WTC11 (cell line): ENCODE measurements at places on chromosomes 1 and 21. TPM values are rescaled to one million over a fixed set of nuclear protein-coding genes. Genes with fewer than 3 reads are reported as not detected.

DNA sequence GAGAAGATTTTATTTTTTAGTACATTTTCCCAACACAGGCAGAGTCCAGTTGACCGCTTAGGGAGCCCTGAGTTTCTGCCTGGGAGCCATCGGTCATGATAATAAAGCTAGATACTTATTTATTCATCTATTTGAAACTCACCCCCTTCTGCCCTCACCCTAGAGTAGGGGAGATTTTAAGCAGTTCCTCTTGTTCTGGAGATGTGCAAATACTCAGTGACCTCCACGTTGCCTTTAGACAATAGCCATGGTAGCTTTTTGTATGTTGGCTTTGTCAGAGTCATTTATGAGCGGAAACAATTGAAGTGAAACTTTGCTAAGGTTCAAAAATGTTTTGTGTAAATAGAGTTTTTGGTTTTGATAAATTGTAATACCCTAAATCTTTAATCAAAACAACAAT, 45.7 kb upstream of the PLPPR4 start:
- H3K36me3 ChIP-seq, result no peaks in the 10 kb centered on the region; the same call in 1 of the 2 replicates
- no peak overlapping the region for H3K4me3 ChIP-seq
- peaks cover 55% of the 10 kb centered on the region for H3K27me3 ChIP-seq
- peaks cover 11% of the 10 kb centered on the region for H3K4me1 ChIP-seq
- H3K27ac ChIP-seq, result no peak overlapping the region
- DNase-seq, result no peak

DNA sequence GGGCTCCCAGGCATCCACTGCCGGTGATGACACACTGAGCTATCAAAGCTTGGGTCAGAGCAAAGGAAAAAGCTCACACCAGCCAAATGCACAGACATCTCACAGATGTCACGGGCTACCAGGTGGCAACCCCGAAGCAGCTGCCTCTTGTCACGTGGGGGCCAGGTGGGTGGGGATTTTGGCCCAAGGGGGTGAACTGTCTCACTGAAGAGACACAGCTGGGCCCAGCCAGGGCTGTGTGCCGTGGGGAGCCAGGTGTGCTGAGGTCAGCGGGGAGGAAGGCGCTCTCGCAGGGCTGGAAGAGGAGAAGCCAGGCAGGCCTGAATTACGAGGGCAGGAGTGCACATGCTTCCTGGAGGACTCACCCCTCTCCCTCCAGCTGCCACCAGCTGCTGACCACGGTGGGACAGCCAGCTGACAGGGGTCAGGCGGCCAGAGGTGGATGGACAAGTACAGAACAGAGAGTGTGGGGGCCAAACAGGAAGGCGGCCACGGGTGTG, 32.4 kb downstream of the KCNN3 start:
- no peak for DNase-seq
- no peak overlapping the region for H3K27ac ChIP-seq
- no peak overlapping the region for H3K4me3 ChIP-seq

DNA sequence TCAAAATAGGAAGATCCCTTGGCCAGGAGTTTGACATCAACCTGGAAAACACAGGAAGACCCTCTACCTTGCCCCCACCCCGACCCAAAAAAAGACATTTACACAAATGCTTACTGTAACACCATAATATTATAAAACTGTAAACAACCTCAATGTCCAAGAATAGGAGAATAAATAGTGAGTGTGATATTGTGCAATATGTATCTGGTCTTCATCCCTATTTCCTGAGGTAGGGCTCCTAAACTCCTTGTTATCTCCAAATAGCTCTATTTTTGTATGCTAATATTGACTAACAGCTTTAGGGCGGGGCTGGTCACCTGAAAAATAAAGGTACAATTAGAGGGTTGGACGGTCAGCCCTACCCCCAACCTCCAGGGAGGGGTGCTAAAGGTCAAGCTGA, 23.5 kb downstream of the RSBN1 start:
- no peaks in the 10 kb centered on the region for H3K27me3 ChIP-seq
- H3K27ac ChIP-seq, result no peak overlapping the region
- H3K36me3 ChIP-seq, result peaks cover 5% of the 10 kb centered on the region
- no peak overlapping the region for H3K4me3 ChIP-seq
- peaks cover 29% of the 10 kb centered on the region for H3K4me1 ChIP-seq

DNA sequence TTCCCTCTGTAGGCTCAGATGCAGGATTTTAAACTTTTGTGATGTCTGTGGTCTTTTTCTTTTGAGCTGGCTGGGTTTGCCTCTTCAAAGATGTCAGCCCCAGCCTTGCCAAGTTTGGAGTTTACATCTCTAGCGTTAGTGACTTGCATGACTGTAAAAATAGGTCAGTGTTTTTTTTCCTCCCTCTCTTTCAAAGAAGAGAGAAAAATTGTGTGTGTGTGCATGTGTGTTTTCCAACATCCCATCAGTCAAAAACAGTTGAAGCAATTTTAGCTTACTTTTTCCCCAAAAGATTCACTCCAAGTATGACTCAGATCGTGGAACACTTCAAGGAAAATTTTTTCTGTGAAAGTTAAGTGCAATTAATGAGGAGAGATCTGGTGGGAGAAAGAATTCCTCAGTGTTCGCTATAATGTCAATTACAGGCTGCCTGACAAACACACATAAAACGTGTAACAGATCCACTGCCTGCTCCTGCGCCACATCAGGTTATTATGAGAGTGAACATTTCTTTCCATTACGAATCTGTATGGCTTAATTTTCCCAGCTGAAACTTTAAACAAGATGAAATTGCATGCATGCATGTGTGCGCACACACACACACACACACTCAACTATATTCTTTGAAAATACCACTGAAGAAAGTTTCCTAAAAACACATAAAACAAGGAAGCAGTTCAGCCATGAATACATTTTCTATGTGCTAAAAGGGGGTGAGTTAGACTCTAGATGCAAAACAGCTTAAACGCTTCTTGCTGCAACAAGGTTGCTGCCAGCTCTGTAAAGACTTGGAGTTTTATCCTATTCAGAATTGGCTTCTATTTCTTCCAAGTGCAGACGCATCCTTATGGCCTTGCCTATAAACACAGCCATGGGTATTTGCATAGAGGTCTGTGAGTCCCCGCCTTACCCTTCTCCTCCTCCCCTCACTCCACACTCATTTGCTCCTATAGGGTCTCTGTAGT, 55.5 kb downstream of the TLR5 start:
- H3K4me3 ChIP-seq, result no peak overlapping the region
- H3K36me3 ChIP-seq, result no peaks in the 10 kb centered on the region
- DNase-seq, result no peak
- H3K4me1 ChIP-seq, result peaks cover 27% of the 10 kb centered on the region
- H3K27ac ChIP-seq, result no peak overlapping the region
- peaks cover 58% of the 10 kb centered on the region for H3K27me3 ChIP-seq

DNA sequence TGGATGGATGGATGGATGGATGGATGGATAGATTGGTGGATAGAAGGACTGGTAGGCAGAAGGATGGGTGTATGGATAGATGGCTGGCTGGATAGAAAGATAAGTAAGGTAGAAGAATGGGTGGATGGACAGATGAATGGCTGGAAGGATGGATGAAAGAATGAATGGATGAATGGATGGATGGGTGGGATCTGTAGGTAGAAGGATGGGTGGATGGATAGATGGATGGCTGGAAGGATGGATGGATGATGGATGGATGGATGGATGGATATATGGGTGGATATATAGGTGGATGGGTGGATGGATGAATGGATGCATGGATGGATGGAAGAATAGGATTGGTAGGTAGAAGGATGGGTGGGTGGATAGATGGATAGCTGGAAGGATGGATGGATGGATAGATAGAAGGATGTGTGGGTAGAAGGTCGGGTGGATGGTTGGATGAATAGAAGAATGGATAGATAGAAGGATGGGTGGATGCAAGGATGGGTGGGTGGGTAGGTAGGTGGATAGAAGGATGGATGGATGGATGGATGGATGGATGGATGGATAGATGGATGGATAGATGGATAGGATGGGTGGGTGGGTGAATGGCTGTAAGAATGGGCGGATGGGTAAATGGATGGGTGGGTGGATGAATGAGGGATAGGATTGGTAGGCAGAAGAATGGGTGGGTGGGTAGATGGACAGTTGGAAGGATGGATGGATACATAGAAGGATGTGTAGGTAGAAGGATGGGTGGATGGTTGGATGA, 7.5 kb downstream of the MASP2 start:
- no peak overlapping the region for H3K4me3 ChIP-seq
- DNase-seq, result no peak
- H3K27me3 ChIP-seq, result no peaks in the 10 kb centered on the region

DNA sequence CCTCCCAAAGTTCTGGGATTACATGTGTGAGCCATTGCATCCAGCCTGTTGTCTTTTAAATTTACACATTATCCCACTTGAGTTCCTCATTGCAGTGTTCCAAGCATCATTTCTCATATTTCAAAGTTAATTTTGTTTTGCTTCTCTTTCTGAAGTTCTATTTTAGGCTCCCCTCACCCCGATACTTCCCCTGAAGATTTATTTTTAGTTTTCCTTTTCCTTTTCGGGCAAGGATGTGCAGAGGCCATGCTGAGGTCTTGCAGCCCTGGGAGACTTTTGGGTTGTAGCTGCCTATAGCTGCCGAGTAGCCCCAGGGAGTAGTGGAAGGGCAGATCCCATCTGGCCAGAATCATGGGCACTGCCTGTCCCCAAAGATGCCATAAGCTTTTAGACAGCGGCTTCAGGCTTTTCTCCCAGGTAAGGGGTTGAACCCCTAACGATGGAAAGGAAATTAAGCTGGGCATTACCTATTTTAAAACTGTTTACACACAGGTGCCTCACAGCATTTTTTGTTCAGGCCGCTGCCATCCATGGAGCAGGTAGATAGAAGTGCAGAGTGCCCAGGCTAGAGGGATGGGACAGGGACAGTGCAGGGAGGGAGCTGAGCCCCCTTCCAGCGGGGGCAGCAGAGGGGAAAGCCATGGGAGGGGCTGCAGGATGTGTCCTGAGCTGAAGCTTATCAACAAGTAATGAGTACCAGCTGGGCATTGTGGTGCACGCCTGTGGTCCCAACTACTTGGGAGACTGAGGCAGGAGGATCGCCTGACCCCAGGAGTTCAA, 15.9 kb downstream of the PSEN2 start:
- no peak overlapping the region for H3K27ac ChIP-seq
- no peaks in the 10 kb centered on the region for H3K27me3 ChIP-seq
- no peak for DNase-seq
- H3K4me1 ChIP-seq, result no peaks in the 10 kb centered on the region
- no peak overlapping the region for H3K4me3 ChIP-seq

DNA sequence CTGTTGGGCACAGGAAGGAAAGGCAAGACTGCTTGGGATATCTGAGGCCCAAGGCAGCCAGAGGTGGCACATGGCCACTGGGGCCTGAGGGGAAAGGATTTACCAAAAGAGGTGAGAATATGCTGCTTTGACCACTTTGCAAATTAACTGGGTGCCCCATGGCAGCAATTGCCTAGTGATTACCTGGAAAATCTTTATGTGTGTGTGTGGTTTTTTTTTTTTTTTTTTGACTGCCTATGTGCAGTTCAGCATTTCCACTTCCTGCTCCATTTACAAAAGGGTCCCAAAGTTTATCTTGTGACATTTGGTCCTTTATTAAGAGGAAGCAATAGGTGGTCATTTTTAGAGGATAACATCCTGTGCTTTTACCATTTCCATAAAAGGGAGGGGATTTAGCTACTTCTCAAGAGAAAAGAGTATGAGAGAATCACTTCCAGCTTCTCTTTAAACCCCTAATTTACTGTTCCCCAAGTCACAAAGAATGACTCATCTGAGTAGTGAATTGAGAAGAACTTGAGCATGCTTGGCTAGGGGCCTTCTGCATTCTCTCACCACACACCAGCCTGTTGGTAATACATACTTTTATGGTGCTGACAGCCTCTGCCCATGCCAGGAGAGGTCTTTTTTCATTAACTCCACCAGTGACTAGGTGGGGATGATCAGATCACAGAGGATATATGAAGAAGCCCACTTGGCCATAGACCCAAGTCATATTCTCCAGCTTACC, 52.1 kb downstream of the SYDE2 start:
- DNase-seq, result no peak
- H3K4me3 ChIP-seq, result no peak overlapping the region
- no peaks in the 10 kb centered on the region for H3K27me3 ChIP-seq
- no peaks in the 10 kb centered on the region for H3K36me3 ChIP-seq
- H3K27ac ChIP-seq, result peak overlapping the region; percentile 7

- no peak overlapping the region for H3K4me3 ChIP-seq
- DNase-seq, result no peak
- peaks cover 43% of the 10 kb centered on the region for H3K27me3 ChIP-seq
- no peaks in the 10 kb centered on the region for H3K36me3 ChIP-seq
- no peaks in the 10 kb centered on the region for H3K4me1 ChIP-seq
Measured at GRCh38 chr1:33111965-33112364, 31.0 kb downstream of the AZIN2 start.

DNA sequence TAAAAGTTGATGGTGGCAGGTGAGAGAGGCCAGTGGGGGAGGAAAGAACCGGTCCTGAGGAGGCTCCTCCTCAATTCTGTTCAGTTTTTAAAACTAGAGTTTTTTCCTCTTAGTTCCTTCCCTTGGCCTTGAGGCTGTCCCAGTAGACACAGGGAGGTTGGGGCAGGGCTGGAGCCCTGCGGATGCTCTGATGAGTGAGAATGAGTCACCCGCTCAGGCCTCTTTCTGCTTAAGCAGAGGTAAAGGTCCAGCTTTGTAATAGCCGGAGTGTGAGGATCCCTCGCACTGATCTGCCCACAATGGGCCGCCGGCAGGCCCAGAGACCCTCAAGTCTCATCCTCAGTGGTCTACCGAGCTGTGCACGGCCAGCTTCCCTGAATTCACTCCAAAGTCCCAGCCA, 49.6 kb upstream of the IRF2BP2 start:
- H3K27ac ChIP-seq, result no peak overlapping the region
- peaks cover 35% of the 10 kb centered on the region for H3K4me1 ChIP-seq

- H3K4me1 ChIP-seq, result peaks cover 19% of the 10 kb centered on the region
- no peak for DNase-seq
- H3K27me3 ChIP-seq, result no peaks in the 10 kb centered on the region
- H3K4me3 ChIP-seq, result no peak overlapping the region
- H3K27ac ChIP-seq, result no peak overlapping the region
- H3K36me3 ChIP-seq, result no peaks in the 10 kb centered on the region
Measured at GRCh38 chr1:55833529-55834091, 618.4 kb upstream of the USP24 start.

The TACSTD2 gene
- total RNA-seq, result 0.50 to 1.2 TPM (median 0.80 TPM) in 3 replicates

The CRYBG2 gene
- 14.4 to 21.1 TPM (median 17.8 TPM) in 3 replicates for total RNA-seq

GRCh38 chr1:162854245-162854882, 6.6 kb downstream of the CCDC190 start:
- no peaks in the 10 kb centered on the region for H3K27me3 ChIP-seq
- H3K4me1 ChIP-seq, result no peaks in the 10 kb centered on the region
- no peaks in the 10 kb centered on the region for H3K36me3 ChIP-seq
- DNase-seq, result peak; percentile 60
- H3K27ac ChIP-seq, result no peak overlapping the region
- no peak overlapping the region for H3K4me3 ChIP-seq

GRCh38 chr1:79519084-79519760, 512.7 kb upstream of the ADGRL4 start:
- H3K4me1 ChIP-seq, result peaks cover 19% of the 10 kb centered on the region
- H3K27ac ChIP-seq, result no peak overlapping the region
- no peak overlapping the region for H3K4me3 ChIP-seq
- H3K36me3 ChIP-seq, result peaks cover 12% of the 10 kb centered on the region
- no peaks in the 10 kb centered on the region for H3K27me3 ChIP-seq
